Activated CD4-positive, alpha-beta T cell treated with anti-CD3 and anti-CD28 coated beads, Interleukin-2, amount 10 ng/mL, durations not matched to agents 7 days and 5 days (primary cell): ENCODE measurements at places on chromosomes 16 and 17.

DNA sequence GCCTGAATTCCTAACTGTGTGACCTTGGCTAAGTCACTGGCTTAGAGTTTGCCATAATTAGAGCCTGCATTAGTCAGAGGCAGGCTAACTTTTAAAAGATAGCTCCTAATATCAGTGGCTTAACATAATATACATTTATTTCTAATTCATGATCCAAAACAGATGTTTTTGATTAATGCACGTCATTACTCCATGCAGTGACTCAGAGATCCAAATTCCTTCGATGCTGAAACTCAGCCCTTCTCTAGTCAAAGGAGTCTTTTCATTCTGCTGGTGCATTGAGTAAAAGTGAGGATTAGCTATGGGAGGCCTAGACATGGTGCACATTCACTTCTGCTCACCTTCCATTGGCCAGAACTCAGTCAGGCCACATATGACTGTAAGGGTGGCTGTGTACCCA lies 49.8 kb downstream of the IRX3 start:
- DNase-seq = no peak

GRCh38 chr17:28746611-28747050 lies 2.8 kb downstream of the TRAF4 start:
- no peak for DNase-seq

DNA sequence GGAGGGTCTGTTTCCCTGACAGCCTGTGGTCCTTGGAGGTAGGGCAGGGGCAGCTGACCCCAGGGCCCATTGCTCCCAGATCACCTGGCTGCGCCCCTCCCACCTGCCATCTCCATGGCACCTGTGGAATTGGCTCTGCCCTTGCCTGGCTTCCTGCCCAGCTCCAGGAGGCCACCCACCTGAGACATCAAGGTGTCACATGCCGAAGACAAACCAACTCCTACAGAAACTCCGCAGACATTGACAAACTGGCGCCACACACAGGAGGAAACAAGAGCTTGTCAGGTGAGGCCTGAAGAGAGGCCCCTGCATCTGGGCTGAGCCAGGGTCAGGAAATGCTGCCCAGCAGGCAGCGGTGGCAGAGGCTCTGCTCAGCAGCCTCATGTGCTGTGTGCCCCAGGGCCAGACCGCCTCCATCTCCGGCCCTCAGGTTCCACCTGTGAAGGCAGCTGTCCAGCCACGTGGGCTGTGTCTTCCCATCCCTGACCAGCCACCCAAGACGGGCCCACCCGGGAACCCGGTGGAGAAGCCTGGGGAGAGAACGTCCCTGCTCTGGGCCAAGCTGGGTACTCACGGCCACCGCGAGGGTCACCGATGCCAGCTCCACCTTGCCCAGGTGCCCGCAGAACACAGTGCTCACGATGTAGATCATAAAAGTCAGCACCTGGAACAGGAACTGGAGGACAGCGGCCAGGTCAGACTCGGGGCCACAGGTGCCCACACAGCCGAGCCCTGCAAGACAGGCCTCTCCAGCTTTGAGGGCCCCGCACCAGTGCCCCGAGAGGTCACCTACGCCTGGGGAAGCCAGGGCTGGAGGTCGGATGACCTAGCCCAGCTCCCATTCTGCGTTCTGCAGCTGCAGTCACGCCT lies 1.6 kb downstream of the SLC47A2 start:
- no peak for DNase-seq

DNA sequence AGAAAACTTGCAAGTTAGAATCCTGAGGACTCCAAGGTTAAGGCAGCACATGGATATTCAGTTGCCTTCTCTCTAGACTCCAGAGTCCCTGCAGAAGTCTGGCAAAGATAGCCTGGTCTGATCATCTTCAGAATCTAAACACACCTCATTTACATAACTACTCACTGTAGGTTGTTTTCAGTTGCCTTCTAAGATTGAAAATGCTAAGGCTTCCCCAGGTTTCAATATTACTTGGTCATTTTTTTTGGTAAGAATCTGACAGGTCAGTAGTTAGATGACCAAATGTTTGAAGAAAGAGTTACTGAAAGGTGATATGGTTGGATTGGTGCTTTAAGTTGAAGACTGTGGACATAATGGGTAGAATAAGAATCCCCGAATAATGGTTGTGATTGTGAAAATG lies 205.4 kb upstream of the KCNJ16 start:
- DNase-seq = no peak

- DNase-seq = peak; percentile 73
Observed at GRCh38 chr17:75633486-75634375, 497 bp downstream of the SMIM5 start.
